IMR-90 (cell line): ENCODE measurements at places on chromosomes 16 and 17.

- DNase-seq = no peak
Observed at GRCh38 chr17:64388961-64389565, 1.6 kb downstream of the PECAM1 start.

DNA sequence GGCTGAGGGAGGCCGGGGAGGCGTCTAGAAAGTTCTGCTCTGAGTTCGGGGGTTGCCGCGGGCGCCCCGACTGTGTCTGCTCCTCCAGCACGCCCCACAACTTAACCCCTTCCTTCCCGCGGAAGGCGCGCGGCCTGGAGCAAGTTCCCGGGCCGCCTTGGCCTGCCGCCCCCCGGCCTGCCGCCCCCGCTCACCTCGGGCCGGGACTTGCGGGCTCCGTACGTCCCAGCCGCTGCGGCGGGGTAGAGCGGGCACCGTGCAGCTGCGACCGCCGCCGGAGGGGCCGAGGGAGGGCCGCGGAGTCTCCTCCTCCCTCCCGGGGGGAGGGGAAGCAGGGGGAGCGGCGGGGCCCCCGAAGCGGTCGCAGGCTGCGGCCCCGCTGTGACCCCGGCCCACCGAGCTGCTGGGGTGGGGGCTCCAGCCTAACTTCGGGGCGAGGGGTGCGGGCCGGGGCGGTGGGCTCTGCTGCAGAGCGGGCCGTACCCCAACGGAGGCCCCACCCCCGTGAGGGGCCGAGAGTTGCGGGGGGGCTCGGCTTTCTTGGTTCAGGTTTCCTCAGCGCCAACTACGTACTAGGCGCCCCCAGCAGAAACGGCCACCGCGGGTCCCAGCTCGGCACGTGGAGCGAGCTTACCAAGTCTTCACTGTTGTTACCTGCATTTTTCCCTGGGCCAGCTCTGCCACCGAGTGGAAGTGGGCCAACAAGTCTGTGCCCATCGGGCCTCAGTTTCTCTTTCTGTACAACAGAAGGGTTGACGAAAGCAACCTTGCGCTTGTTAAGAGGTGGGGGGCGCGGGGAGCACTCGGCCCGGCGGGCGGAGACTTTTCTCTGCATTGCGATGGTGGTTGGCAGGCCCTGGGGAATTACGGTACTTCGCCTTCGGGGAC, at the start of gene CCDC102A:
CCDC102A (minus strand) TSS at position 266 of the 888 bp plus-strand sequence. CDS start 7,394 bp downstream, outside the sequence.
- no peak for DNase-seq

GRCh38 chr16:52912565-52913173, 140.0 kb downstream of the CHD9NB start:
- peak; percentile 49 for DNase-seq

GRCh38 chr17:48860034-48860433, 29.2 kb downstream of the CALCOCO2 start:
- no peak for DNase-seq

DNA sequence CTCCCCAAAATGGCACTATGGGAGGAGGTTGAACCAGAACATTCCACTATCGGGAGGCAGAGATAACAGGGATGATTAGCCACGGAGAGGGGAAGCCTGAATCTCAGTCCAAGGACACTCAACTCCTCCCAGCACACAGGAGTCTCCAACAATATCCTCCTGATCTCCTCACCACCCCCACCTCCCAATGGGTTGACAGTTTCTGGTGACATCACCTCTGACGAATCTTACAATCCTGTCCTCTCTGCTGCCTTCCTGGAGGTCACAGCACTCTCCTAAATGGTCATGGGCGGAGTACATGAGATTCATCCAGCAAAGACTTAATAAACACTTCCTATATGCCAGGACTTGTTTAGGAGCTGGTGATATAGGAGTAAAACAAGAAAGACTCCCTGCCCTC, 80.9 kb downstream of the SLC6A2 start:
- no peak for DNase-seq

DNA sequence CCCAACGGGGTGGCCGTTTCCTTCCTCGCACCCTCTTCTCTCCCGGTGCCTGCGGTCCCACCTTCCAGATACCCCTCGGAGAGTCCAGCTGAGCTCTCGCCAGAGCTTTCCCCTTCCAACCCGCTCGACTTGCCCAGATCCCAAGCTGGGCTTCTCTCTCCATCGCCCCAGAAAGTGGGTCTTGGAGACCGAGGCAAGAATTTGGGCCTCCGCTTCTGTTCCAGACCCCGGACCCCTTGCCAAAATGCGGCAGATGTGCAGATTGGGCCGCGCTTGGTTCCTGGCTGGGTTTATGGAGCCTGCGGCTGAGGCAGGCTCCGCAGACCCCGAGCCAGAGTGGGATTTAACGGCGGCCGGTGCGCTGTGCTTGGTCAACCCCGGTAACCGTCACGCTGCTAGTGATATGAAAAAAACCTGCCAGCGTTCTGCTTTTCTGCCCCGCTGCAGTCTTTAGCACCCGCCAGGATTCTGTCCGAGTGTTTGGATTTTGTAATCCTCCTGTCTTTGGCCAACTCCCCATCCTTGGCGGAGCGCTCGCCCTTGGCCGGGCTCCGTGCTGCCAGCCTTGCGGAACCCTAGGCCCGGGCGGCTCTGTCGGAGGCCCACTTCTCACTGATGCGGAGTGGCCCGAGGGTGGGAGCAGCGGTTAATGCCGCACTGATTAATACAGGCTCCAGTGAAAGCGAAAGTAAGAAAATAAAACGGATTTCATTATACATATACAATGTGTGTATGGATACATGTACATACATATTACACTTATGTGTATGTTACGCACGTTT, 754 bp upstream of the SLFN11 start:
- DNase-seq = peak; percentile 55

DNA sequence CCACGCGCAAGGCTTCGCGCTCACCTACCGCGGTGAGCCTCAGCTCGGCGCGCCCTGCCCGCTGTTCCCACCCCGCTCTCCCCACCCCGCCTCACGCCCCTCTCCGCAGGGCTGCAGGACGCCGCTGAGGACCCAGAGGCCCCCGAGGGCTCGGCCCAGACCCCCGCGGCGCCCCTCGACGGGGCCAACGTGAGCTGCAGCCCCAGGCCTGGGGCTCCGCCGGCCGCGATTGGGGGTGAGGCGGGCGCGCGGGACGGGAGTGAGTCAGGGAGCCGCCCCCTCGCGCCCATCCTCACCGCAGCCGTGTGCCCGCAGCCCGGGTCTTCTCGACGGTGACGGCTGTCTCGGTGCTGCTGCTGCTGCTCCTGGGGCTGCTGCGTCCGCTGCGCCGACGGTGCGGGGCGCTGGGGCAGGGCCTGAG, 1.9 kb upstream of the PAQR4 start:
- no peak for DNase-seq

- DNase-seq = no peak
Observed at GRCh38 chr17:54892360-54892759, 8.3 kb upstream of the TOM1L1 start.

- no peak for DNase-seq
Observed at GRCh38 chr17:20916383-20916782, 126.4 kb downstream of the USP22 start.

DNA sequence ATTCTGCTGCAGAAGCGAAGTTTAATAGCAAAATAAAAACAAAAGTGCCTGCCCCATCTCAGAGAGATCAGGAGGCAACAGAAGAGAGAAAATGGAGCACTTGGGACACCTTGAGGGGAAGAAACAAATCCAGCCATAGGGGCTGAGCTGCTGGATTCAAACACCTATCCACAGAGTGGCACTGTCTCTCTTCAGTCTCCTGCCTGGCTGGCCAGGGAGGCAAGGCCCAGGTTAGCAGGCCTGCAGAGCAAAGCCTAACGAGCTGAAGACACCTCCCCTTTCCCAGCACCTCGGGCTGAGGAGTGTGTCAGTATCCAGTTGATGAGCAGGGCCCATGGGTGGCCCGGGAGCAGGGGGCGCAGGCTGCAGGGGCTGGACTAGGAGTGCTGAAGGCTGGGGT, 8.8 kb upstream of the KRT31 start:
- DNase-seq = no peak

- DNase-seq = peak; percentile 86
Observed at GRCh38 chr16:75555213-75555706, 792 bp downstream of the TMEM231 start.

GRCh38 chr16:69423189-69423588, 1.2 kb upstream of the CYB5B start:
- DNase-seq = no peak

GRCh38 chr17:82320140-82320840, 2.9 kb upstream of the CD7 start:
- no peak for DNase-seq

DNA sequence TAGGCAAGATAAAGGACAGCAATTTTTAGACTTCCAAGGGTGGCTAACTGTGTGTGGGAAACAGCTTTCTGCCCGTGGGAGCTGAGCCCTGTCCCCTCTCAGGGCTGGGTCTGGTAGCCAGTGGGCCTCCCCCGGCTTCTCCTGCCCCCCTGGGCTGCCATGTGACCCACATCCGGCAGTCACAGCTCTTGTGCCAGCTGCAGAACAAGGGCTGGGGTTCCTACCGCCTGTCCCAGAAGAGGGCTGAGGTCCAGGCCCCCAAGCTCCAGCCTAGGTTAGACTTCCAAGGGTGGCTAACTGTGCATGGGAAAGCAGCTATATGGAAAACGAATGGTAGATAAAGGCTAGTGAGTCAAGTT, 6.1 kb downstream of the GAST start:
- DNase-seq = no peak

GRCh38 chr17:6936370-6937028, 59.4 kb upstream of the ALOX12 start:
- peak; percentile 6 for DNase-seq

GRCh38 chr16:11224096-11224893, 31.7 kb downstream of the SOCS1 start:
- DNase-seq = no peak

DNA sequence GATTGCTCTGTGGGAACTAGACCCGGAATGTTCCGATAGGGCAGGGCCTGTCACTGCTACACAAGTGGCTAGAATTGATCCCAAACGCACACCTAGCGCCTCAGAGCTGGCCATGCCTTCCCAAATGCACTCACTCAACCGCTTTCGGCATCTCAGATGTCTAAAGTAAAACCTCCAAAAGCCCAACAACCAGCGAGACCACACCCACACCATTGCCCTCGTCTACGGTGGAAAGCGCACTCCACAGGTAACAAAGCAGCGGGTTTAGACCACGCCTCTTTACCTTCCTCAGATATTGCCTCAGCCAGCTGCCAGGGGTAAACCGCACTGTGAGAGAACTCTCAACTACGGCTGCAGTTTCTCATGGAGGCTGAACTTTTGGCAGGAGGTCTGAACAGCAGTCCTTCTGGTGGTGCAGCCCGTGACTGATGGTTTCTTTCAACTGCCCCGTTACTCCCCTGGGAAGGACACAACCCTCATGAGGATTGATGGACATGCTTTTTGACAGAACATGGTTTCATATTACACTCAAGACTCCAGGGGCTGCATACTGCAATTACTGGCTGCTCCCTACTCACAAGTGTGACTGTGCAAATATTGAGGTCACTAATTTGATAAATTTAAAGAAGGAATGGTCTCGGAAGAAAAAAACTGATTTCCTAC, 34.5 kb downstream of the USP7 start:
- no peak for DNase-seq

DNA sequence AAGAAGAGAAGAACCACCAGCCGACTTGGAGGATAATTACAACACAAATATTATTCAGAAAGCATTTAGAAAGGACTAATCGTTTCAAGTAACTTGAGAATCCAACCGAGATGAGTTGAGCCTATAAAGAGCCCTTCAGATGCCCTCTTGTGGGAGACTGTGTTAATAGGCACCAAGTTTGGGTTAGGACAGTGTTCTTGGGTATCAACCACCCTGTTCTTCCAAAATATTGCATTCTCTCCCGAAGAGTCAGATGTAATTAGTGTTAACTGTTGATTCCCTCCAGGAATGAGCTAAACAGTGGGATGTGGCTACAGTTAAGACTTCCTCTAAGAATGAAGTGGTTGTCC, 87.8 kb upstream of the NOL11 start:
- peak; percentile 75 for DNase-seq

DNA sequence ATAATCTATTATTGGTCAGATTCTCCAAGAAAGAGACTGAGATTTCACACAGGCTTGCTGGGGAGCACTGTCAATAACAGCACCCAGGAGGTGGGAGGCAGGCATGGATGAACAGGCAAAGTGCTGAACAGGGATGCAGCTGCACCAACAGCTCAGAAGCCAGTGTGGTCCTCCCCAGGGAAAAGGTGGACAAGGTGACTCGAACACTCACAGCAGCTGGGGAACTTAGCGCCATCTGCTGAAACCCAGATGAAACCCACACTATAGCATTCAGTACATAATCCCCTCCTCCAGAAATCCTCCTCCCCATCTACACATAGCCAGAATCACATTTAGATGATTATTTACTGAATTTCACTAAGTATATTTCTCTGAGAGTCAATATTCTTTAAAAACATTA, 255.2 kb upstream of the WSB1 start:
- DNase-seq = no peak

DNA sequence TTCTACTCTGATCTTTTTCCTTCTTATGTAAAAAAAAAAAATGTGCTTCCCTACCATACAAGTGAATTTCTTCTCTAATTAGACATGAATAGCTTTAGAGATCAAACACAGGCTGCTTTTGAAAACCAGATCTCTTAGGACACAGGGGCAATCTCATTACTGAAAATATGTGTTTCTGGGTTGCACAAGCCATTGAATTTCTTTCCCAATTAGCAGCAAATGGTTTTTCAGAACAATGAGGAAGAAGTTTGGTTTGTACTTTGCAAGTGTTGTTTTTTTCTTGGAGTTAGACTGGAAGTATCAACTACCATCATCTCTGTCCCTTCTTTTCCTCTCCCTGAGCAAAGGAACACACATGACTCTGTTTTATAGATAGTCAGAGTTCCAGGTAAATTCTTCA, 5.6 kb upstream of the ANKS4B start:
- no peak for DNase-seq

GRCh38 chr16:20916289-20916688, 15.7 kb downstream of the LYRM1 start:
- no peak for DNase-seq

DNA sequence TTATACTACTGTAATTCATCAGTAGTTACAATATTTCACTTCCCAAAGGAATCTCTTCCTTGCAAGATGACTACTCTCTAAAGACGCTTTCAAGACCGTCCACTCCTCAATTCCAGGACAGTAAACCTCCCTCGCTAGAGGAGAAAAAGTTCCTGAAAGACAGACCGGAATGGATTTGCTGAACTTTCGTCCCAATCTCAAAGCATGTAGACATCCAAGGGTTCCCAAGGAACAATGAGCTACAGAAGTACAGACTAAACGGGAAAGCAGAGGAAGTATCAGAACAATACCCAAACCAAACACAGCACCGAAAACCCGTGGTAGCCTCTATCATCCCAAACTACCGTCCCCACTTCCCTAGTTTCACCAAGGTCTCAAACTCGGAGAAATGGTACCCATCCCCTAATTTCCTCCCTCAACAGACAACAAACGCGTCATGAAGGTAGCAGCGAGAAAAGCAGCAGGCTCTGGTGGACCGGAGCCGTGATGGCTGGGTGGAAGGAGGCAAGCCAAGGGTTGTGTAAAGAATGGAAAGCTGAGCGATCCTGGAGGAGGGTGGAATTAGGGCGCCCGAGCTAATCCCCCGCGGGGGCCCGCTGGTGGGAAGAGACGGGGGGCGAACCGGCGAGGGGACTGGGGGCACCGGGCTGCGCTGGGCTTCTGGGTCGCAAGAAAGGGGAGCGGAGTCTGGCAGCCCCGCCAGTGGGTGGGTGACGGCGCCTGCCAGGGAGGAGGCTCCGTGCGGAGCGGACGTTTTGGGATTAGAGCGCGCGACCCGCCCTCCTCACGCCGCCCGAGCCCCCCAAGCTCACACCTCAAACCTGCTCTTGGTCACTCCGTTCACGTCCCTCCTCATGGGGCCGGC, 647 bp downstream of the FBXL20 start:
- no peak for DNase-seq

GRCh38 chr16:57882792-57883191, 80.5 kb upstream of the KIFC3 start:
- DNase-seq = peak; percentile 31

GRCh38 chr16:85675251-85675874, 13.4 kb downstream of the GINS2 start:
- peak; percentile 56 for DNase-seq

GRCh38 chr16:16032271-16032979, 83.0 kb downstream of the ABCC1 start:
- peak; percentile 58 for DNase-seq
